ENCODE measurements at places on chromosomes 3 and 15. TPM values are rescaled to one million over a fixed set of nuclear protein-coding genes. Genes with fewer than 3 reads are reported as not detected.

The ROPN1B gene
- not detected for total RNA-seq

The LSMEM2 gene
- 0.30 TPM for total RNA-seq

The DOCK3 gene
- total RNA-seq = 3.1 TPM

- H3K4me1 ChIP-seq = peaks cover 11% of the 10 kb centered on the region
- no peak overlapping the region for H3K4me3 ChIP-seq
- peaks cover 8% of the 10 kb centered on the region for H3K27me3 ChIP-seq
- no peaks in the 10 kb centered on the region for H3K36me3 ChIP-seq
Measured at GRCh38 chr15:78205337-78205736, 29.0 kb downstream of the ACSBG1 start.

GRCh38 chr3:173733029-173733652 lies 335.6 kb downstream of the NLGN1 start:
- peaks cover 7% of the 10 kb centered on the region for H3K4me1 ChIP-seq
- H3K27ac ChIP-seq = no peak overlapping the region
- no peak for DNase-seq

DNA sequence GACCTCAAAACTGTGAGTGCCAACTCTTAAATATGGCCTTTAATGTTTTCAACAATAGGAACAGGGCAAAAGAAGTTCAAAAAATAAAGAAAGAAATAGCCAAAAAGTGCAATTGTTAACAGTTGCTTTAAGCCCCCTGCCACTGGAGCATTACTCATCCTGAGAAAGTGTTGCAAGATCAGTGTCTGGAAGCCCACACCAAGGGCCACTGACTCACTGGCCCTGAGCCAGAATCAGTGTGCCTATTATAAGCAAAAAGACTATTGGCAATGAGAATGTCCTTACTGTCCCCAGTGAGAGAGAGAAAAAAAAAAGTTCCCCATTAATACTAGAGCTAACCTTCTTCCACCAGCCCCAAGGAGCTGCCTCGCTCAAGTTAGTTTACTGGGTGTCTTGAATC lies 480.1 kb upstream of the ZNF385D start:
- H3K27ac ChIP-seq = no peak overlapping the region
- no peaks in the 10 kb centered on the region for H3K36me3 ChIP-seq
- no peaks in the 10 kb centered on the region for H3K27me3 ChIP-seq
- no peak overlapping the region for H3K4me3 ChIP-seq
- H3K4me1 ChIP-seq = no peaks in the 10 kb centered on the region
- no peak for DNase-seq

GRCh38 chr3:194379651-194380050 lies 10.1 kb upstream of the LRRC15 start:
- no peak for DNase-seq
- H3K27me3 ChIP-seq = peaks cover 27% of the 10 kb centered on the region
- H3K4me1 ChIP-seq = no peaks in the 10 kb centered on the region
- H3K27ac ChIP-seq = no peak overlapping the region

DNA sequence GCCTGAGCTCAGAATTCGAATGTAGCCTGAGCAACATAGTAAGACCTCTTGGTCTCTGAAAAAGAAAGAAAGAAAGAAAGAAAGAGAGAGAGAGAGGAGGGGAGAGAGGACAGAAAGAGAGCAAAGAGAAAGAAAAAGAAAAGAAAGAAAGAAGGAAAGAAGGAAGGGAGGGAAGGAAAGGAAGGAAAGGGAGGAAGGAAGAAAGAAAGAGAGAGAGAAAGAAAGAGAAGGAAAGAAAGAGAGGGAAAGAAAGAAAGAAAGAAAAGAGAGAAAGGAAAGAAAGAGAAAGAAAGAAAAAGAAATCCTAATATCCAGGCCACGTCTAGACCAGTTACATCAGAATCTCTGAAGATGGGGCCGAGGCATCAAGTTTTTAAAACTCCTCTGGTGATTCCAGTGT lies 50.7 kb downstream of the PPM1L start:
- H3K4me3 ChIP-seq = no peak overlapping the region
- no peaks in the 10 kb centered on the region for H3K4me1 ChIP-seq
- no peak overlapping the region for H3K27ac ChIP-seq
- H3K36me3 ChIP-seq = no peaks in the 10 kb centered on the region
- no peaks in the 10 kb centered on the region for H3K27me3 ChIP-seq

Data from astrocyte (in vitro differentiated cells and primary cell).